ENCODE measurements at places on chromosomes 7 and 10.

DNA sequence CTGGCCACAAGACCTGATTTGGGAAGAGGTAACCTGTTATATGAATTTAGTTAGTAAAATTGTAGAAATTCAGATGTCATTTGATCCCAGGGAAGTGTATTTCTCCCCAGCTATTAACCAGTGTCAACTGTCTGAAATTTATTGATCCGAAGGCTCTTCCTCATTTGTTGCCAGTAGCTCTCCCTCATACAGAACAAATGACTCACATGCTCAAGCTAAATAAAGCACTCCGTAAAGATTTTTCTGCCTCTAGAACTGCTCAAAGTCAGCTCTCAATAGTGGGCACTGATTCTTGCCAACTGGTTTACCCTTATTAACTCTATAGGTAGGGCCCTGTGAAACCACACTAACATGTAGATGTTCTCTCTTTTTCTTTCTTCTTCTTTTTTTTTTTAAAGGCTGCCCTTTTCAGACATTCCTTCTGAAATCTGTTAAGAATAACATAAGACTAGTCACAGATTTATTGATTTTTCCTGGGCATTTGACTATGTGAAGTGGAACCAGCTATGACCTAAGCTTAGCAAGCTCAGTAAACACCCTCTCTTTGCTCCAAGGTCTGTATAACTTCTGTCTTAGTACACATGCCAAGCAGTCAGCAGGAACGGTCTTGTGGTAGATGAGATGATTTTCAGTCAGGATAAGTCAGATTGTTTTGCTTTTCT is 21.8 kb downstream of the RPA3 start:
- DNase-seq = no peak

GRCh38 chr10:23826421-23826820 is 382.5 kb upstream of the KIAA1217 start:
- DNase-seq = no peak

- peak; percentile 48 for DNase-seq
These were observed 22.5 kb downstream of the CFAP43 start for GRCh38 chr10:104209575-104210198.

- no peak for DNase-seq
These were observed 640.4 kb downstream of the LRMDA start for GRCh38 chr10:76071653-76072365.

DNA sequence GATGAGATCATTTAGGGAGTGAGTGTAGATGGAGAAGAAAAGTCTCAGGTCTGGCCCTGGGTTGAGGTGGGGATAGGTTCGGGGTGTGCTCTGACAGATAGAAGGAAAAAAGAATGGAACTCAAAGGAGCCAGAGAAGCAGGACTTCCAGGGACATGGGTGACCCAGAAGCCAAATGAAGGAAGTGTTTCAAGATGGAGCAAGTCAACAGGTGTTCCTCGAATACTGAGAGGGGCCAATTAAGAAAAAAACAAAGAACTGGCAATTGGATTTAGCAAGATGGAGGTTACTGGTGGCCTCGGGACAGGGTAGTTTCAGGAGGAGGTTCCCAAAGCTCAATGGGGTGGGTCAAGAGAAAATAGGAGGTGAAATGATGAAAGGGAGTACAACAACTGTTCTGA is 40.3 kb downstream of the DENND2A start:
- DNase-seq = no peak

DNA sequence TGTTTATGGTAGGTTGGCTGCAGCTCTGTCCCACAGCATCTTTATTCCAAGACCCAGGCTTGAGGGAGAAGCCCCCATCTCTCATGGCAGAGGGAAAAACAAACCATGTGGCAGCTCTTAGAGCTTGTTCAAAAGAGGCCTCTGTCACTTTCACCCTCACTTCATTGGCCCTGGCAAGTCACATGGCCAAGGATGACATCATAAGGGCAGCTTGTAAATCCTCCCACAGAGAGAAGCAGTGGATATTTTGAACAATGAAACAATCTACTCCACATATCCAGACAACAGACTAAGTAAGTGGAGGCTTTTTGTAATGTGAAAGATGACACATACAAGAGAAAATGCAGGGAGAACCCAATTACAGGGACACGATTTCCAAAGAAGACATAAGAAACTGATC is 108.1 kb downstream of the GRID1 start:
- DNase-seq = no peak

DNA sequence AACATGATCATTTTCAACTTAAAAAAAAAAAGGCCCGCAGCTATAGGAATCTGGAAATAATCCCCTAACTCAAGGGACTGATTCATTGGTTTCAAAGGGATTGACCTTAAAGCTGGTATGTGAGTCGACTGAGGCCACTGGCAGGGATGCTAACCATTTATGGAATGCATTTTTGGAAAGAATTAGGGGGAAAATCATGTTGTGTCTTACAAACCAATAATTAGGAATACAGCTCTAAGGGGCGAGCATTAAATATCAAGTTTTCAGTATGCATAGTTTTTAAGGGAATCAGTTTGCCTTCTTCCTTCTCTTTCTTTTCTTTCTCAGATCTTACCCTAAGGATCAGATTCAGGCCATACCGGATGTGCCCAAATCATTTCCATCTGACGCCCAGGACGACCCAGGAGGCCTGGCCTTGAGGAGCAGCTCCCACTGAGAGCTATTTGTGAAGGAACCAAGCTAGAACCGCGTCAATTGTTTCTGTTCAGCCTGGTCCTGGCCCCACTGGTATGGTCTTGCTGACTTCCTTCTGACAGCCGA is 48.7 kb downstream of the BPGM start:
- DNase-seq = no peak

- no peak for DNase-seq
These were observed 463.3 kb downstream of the LRMDA start for GRCh38 chr10:75894761-75895160.

GRCh38 chr10:115491526-115492140 is 398.5 kb downstream of the ATRNL1 start:
- no peak for DNase-seq

All from GM13977 (cell line).